Left lung (tissue), 14 donors: ENCODE measurements at places on chromosomes 16 and 17. TPM values are rescaled to one million over a fixed set of nuclear protein-coding genes. Genes with fewer than 3 reads are reported as not detected.

DNA sequence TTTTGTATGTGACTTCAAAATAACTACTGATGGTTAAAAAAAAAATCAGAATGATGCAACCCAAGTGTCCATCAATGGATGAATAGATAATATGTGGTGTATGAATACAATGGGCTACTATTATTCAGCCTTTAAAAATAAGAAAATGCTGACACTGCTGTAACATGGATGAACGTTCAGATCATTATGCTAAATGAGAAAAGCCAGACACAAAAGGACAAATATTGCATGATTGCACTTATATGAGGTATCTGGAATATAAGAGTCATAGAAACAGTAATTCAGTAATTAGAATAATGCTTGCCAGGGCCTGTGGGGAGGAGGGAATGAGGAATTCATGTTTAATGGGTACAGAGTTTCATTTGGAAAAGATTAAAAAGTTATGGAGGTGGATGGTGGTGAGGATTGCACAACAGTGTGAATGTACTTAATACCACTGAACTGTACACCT is 25.4 kb downstream of the TENT4B start:
- H3K4me3 ChIP-seq = no peak overlapping the region
- no peaks in the 10 kb centered on the region for H3K27me3 ChIP-seq
- no peak for DNase-seq
- no peaks in the 10 kb centered on the region for H3K36me3 ChIP-seq
- peaks cover 4% of the 10 kb centered on the region for H3K4me1 ChIP-seq

DNA sequence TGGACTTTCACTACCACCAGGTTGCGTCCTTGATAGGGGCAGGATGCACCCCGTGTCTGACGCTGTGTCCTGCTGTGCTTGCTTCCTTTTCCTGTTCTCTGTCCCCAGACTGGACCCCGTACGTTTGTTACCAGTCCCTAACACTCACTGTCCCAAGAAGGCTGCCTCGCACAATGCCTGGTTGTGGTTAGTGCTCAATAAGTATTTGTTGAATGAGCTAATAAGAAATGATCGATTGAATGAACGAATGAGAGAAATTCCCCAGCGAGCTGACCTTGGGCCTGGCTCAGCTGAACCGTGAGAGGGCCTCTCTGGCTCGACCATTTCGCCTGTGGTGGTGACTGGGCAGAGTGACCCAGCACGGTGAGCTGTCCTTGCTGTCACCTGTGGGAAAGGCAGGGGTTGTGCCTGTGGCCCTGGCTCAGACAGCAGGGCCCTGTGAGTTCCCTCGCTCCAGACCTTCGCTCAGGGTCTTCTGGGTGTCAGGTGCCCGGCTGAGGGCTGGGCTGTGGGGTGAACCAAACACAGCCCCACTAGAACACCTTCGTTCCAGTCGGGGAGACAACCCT is 20.9 kb downstream of the CMIP start:
- H3K4me1 ChIP-seq = peaks cover 21% of the 10 kb centered on the region
- no peak overlapping the region for H3K27ac ChIP-seq
- no peaks in the 10 kb centered on the region for H3K27me3 ChIP-seq
- no peaks in the 10 kb centered on the region for H3K36me3 ChIP-seq

Gene RGS11
- total RNA-seq = 3.9 TPM

Gene VMO1
- total RNA-seq = 2.1 TPM

GRCh38 chr16:4285167-4285566 is 12.3 kb upstream of the TFAP4 start:
- peaks cover 7% of the 10 kb centered on the region for H3K4me1 ChIP-seq
- no peak overlapping the region for H3K27ac ChIP-seq
- H3K27me3 ChIP-seq = no peaks in the 10 kb centered on the region
- H3K4me3 ChIP-seq = no peak overlapping the region
- no peaks in the 10 kb centered on the region for H3K36me3 ChIP-seq
- DNase-seq = no peak

GRCh38 chr17:50871898-50872297 is 5.7 kb upstream of the TOB1 start:
- H3K36me3 ChIP-seq = no peaks in the 10 kb centered on the region
- peaks cover 26% of the 10 kb centered on the region for H3K4me1 ChIP-seq
- no peak for DNase-seq
- no peak overlapping the region for H3K4me3 ChIP-seq

DNA sequence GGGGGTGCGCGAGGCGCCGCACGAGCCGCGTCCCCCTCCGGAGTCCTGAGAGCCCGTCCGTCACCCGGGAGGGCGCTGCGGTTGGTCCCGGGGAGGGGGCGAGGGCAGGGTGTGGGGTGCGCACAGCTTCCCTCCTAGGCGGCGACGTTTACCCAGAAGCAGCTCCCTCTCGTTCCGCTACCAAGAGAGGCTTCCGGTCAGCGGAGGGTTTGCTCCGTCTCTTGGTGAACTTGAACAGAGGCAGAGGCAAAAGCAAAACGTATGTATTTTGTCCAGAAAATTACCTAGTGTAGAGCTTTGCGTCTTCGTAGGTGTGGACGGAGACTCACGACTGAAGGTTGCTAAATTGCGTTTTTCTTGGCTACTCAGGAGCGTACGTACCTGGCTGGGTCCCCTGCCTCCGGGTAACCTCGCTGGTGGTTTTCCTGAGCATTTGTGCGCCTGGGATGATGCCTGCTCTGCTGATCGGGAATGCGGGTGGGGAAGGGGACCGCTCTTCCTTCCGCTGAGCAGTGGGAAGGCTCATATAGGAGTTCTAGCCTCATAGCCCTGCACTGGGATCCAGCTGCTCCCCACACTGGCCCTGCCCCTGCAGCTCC is 833 bp downstream of the WSCD1 start:
- DNase-seq = no peak
- H3K4me3 ChIP-seq = peak overlapping the region; percentile 31
- peaks cover 7% of the 10 kb centered on the region for H3K4me1 ChIP-seq
- H3K36me3 ChIP-seq = no peaks in the 10 kb centered on the region
- H3K27ac ChIP-seq = no peak overlapping the region
